ENCODE measurements at places on chromosomes 12 and 14.

DNA sequence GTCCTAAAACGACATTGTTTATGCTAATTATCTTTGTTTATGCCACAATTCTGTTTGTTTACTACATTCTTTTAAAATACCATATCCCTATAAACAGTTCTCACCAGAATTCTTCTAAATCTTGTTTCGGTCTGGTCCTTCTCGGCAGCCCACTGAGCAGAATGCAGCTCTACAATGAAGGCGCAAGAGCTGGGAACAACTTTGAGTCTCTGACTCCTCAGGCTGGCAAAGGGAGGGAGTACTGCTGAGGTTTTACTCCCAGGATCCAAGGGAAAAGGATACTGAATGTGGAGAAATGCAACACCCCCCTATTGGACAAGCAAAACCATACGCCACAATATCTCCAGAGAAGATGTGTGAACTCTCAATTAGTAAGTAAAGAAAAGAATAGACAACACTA is 5.4 kb downstream of the SOX5 start:
- no peak for DNase-seq

DNA sequence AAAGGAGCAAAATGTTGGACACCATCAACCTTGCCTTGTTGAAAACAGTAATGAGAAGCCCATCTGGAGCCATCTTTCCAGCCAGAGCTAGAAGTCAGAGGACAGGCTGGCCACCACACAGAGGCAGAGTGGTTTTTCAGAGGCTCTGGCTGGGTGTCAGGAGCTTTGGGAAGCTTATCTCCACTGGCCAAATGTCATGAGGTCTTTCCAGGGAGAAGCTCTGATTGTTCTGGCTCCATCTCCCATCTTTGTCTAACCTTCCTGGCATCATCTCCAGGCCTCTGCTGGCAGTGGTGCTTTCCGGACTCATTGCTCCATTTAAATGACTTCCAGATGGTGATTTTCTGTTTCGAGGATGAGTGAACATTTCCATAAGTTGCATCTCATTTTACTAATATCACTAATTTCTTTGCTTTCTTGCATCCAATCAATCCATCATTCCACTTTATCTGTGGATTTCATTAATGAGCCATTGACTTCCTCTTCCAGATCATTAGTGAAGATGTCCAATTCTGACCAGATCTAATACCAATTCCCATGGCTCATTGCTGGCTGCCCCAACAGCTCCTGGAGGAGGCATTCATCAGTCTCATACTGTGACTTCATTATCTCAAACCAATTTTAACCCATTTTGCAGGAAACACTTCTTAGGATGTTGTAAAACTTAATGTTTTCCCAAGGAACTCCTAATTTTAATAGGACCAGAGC is 35.3 kb upstream of the TMTC1 start:
- no peak for DNase-seq

DNA sequence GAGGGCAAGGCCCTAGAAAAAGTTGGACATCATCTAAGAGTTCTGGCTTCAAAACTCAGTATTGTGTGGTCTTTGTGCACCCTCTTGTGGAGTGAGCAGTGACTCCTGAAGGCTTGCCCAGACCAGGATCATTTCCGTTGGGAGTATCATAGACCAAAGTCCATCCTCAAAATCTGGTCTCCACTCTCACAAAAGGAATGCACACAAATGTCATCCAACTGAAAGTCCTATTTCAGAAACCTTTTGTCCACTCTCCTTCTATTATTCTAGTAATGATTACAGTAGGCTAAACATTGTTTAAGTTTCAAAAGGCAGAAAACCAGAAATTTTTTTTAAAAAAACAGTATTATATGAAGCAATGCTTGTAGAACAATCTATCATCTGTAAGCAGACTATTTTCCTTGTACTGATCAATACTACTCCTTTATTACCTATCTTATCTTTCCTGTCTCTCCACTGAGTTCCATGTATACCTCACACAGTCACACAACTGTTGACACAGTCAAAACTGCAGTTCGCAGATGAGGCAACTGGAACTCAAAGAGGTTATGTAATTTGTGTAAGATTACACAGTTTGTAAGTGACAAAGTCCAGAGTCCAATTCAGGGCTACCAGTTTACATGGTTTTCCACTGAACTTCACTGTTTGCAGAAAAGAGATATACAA is 41.4 kb downstream of the COX16 start:
- no peak for DNase-seq

DNA sequence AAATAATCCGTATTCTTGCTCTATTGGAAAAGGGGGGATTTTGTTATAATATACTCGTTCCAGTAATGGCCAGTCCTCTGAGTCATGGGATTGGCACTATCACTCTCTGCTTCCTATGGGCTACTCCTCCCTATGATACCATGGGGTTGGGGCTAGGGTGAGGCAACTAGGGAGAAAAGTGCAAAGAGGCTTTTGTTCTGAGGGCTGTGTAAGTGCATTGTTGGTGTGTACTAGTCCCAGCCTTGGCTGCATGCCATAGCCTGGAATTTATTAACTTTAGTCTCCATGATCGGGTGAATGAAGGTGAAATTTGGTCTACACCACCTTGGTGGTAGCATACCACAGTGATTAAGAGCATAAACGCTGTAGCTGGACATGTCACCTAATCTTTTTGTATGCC is 247.6 kb downstream of the RPAP3 start:
- no peak for DNase-seq

GRCh38 chr12:66548338-66549049 is 130.4 kb downstream of the GRIP1 start:
- no peak for DNase-seq

GRCh38 chr12:22477894-22478287 is 66.5 kb downstream of the C2CD5 start:
- no peak for DNase-seq

- DNase-seq: peak; percentile 49
Measured at GRCh38 chr12:12266389-12266872, 413 bp downstream of the LRP6 start.

GRCh38 chr12:31362759-31363415 is 36.9 kb upstream of the SINHCAF start:
- no peak for DNase-seq

DNA sequence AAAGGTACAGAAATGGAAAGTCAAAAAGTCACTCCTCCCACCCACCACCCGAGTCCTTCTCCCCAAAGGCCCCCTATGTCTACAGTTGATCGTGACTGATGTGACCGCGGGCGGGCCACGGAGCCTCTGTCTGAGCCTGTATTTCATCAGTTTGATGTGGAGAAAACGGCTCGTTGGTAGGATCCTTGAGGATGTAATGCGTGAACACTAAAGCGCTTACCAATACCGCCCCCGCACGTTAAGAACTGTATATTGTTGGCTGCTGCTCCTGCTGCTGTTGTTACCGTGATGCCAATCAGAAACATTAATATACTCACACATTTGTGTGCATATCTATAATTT is 24.6 kb upstream of the UBC start:
- peak; percentile 78 for DNase-seq
